ENCODE measurements at places on chromosomes 4 and X.

DNA sequence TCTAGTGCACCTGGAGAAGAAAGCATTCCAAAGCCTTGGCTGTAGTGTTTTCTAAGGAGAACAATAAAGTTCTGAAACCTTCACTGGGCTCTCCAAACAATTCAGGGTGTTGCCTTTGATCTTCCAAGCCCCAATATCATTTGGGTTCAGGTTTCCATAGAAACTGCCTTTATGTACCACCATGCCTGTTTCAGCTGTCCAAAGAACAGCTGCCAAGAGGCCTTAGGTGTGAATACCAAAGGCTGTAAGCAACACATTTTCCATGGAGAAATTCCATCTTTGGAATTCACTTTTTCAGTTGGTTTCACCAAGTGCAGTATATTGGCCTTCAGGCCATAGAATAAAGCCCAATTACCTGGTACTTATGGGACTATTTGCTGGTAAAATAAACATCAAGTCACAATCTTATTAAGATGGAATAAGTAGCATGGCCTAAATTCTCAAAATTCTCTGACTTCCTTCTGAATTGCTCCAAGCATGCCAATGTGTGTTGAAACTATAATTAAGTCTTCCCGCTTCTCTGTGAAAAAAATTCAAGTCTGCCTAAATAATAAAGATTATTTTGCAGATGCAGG, 61.9 kb downstream of the COX18 start:
- no peak for DNase-seq

DNA sequence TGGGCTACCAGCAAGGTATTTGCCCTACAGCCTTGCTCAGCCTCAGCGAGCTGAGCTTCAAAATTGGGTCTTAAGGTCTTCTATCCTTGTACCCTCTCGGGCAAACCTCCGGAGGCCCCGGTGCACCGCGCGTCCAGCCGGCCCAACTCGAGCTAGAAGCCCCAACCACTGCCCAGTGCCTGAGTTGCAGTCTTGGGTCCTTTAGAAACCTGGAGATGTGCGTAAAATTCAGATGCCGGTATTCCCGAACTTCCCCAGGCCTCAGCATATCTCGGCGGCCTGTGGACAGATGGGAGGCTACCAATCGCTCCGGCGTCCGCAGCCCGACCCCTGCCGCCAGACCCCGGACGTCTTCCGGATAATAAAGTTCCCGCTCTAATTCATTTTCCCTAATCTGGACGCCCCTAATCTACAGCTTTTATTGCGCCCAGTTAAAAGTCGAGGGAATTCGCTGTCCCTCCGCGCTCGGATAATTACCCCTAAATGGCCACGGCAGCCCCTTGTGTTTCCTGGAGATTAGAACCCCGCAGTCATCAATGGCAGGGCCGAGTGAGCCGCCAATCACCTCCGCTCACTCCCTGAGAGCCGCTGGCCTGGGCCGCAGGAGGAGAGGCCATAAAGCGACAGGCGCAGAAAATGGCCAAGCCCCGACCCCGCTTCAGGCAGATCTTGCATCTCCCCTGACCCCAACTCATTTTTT, 1.5 kb upstream of the MSX1 start:
- DNase-seq, result no peak

DNA sequence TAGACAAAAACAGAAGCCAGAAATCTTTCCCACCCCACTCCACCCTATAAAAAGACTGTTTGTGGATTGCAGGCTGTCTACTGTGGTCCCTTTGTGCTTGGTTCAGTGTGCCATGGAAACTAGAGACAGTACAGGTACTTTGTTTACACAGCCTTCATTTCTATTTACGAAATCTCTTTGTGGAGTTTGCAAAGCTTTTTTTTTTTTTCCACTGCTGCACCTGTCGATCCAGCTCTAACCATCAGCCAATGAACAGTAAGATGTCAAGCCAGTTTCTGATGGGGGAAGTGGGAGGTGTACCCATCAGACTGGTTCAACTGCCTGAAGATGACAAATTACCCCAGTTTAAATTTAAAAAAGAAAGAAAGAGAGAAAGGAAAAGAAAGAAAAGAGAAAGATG, 20.2 kb upstream of the LRBA start:
- no peak for DNase-seq

DNA sequence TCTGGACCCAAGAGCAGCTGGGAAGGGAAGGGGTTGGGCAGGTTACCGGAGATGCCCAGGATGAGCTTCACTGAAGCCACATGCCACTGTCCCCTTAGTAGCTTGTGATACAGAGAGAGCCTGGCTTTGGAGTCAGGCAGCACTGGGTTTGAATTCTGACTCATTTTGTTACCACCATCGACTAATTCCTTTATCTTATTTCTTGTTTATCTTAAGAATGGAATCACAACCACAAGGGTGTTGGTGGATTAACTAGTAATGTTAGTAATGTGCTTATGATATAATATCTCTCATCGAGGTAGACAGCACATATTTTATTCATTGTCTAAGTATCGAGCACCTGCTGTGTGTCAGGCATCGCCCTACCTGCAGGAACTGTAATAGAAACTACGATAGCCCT, 17.7 kb upstream of the STX18 start:
- no peak for DNase-seq

GRCh38 chrX:96683997-96684338, 674 bp upstream of the DIAPH2 start:
- DNase-seq, result no peak

GRCh38 chr4:66639361-66639760, 905.9 kb downstream of the CENPC start:
- DNase-seq, result no peak

- DNase-seq, result no peak
Observed at GRCh38 chrX:131795442-131796229, 227.5 kb upstream of the STK26 start.

- DNase-seq, result no peak
Observed at GRCh38 chrX:45843518-45843917, 642.8 kb upstream of the DIPK2B start.

- no peak for DNase-seq
Observed at GRCh38 chr4:15018361-15018760, 16.1 kb downstream of the CPEB2 start.

- no peak for DNase-seq
Observed at GRCh38 chrX:46967547-46967946, 55.3 kb downstream of the JADE3 start.

GRCh38 chrX:42809569-42809968, 31.6 kb upstream of the PPP1R2C start:
- DNase-seq, result no peak

GRCh38 chrX:77820091-77820727, 34.2 kb upstream of the ATRX start:
- no peak for DNase-seq

DNA sequence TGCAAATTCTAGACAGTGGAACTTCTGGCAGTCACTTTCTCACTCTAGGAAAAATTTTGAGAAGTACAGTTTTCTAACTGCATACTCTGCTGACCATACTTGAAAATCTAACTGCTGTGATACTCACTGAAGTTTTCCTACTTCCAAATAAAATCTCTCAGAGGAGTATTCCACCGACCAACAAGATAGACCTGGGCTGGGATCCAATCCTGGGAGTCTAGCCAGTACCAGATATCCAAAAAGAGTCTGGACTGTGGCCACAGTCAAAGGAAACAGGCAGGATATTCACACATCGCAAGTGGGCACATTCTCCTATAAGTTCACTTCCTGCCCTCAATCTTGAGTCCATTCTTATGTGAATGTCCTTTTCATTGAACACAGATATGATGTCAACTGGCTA, 1138.7 kb upstream of the PCDH7 start:
- no peak for DNase-seq

- DNase-seq, result no peak
Observed at GRCh38 chr4:159770401-159770800, 667.5 kb downstream of the RAPGEF2 start.

GRCh38 chrX:27086237-27086636, 376.9 kb downstream of the PPP4R3C start:
- DNase-seq, result no peak

DNA sequence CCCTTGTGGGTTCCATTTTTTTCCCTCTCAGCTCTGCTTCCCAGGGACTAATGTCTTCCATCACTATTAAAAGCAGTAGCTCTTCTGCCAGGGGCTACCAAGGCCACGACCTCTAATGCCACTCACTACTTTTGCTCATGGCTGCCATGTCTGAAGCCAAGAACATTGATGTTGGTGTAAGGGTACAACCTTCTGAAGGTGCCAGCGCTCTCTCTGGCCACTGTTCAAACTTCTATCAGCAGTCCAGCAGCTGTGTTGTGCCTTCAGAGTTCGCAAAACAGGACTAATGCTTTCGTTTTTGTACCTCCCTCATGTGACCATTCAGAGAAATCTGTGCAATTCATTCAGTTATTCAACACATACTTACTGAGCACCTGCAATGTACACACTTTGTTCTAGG, 121.5 kb upstream of the ENPEP start:
- no peak for DNase-seq

DNA sequence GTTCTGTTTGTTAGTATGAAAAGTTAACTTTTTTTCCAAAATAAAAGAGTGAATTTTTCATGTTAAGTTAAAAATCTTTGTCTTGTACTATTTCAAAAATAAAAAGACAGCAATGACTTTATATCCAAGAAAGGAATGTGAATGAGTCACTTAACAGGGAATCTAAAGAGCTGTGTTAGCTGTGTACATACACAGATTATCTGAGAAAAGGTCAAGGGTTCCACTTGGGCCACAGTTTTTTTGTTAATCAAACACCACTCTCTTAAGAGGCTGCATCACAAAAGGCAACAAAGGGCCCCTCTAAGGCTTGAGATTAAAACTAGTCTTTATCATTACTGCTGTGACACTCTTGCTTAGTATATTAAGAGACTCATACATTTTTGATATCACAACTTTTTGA, 82.1 kb downstream of the FIP1L1 start:
- DNase-seq, result no peak

- no peak for DNase-seq
Observed at GRCh38 chr4:109631532-109632108, 71.6 kb downstream of the MCUB start.

GRCh38 chrX:151621422-151621821, 57.9 kb downstream of the PASD1 start:
- DNase-seq, result no peak

- no peak for DNase-seq
Observed at GRCh38 chrX:103330681-103331288, 746 bp downstream of the TCEAL7 start.

GRCh38 chr4:89296896-89297295, 10.7 kb downstream of the GPRIN3 start:
- DNase-seq, result no peak

- DNase-seq, result no peak
Observed at GRCh38 chrX:54479136-54480111, 16.6 kb downstream of the FGD1 start.

DNA sequence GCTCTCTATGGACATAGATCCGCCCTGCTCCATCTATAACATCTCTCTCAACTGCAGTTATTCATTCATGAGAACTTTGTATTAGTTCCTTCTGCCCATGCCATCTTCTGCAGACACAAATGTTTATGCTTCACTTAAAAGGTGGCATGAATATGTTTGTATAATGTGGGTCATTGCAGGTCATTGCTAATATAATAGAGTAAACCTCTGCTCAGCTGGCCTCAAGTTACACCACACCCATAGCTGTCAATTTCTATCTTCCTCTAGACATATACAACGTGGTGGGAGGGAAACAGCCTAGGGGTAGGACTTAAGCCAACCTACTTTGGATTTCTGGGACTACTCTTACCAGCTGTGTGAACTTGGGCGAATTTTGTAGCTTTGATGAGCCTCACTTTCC, 129.8 kb downstream of the ATXN3L start:
- no peak for DNase-seq

GRCh38 chrX:70062076-70062475, at the start of gene OTUD6A:
OTUD6A (plus strand) TSS chrX:70062457; CDS start chrX:70062525, 68 bp downstream.
- no peak for DNase-seq

GRCh38 chrX:39425124-39425806, 624.0 kb downstream of the MID1IP1 start:
- DNase-seq, result no peak

- no peak for DNase-seq
Observed at GRCh38 chr4:120769227-120769626, 153.3 kb downstream of the PRDM5 start.

GRCh38 chr4:112201915-112202505, 29.6 kb upstream of the AP1AR start:
- no peak for DNase-seq

DNA sequence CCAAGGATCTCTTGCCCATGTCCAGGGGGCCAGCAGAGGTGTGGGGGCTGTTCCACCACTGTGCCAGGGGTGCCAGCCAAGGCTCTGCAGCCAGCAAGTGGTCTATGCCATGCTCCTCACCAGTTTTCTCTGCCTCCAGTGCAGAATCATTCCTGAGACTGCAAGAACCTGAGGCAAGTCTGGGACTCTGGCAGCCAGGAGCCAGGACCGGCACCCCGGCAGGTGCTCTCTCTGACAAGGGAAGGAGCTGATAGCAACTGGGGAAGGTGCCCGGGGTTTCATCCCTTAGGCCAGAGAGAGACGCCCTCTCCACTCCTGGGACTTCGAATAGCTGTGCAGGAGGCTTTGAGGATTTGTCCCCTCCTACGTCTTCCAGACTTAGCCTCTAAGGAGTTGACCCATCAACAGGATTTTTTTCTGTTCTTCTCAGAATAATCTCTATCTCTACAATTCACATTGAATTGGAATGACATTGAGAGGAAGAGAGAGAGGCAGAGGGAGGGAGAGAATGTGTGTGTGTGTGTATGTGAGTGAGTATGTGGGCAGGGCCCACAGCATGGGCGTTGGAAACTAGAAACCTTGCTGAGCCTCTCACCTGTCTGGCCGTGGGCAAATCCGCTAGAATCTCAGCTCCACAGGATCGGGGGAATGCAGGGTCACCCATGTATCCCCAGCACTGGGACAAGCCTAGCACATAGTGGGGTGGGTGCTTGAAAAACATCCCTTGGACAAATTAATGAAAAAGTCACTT, 74.5 kb upstream of the AFAP1 start:
- no peak for DNase-seq

- DNase-seq, result no peak
Observed at GRCh38 chr4:2832981-2833670, 10.5 kb upstream of the ADD1 start.

DNA sequence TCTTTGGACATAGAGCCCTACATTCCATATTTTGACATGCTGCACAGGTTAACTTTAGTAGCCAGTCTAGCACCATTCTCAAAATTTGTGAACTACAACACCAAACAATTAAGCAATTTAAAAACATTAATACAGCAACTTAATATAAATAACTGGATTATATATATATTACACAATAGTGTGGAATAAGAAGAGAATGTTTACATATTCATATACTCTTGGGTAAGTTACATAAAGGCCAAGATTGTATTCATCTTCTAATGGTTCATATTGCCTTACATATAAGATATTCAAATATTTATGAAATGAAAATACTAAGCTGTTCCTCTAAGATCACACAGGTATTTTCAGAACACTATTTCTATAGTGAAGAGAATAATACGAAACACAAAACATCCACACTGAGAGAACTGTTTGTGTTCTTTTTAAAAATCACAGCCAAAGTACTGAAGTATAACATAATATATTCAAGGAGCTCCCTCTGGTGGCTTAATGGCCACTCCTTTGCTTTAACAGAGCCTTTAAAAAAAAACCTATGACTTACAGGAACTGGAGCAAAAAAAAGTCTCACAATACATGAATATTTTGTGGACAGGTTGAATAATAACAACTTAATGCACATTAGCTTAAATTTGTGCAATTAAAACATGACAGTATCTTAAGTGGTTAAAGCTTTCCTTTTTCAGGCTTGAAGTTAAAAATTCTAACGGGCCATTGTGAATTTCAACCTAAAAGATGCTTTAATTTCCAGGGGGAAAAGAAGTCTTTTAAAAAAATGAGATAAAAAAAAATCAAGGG, 46.2 kb downstream of the NEK1 start:
- DNase-seq, result no peak

- DNase-seq, result no peak
Observed at GRCh38 chr4:175427751-175428150, 384.3 kb downstream of the GPM6A start.

GRCh38 chrX:54423161-54423888, 16.9 kb upstream of the TSR2 start:
- DNase-seq, result no peak
